Activated CD4-positive, alpha-beta T cell treated with anti-CD3 and anti-CD28 coated beads, Interleukin-2, Interleukin-6, amounts not matched to agents 100 ng/mL and 50 ng/mL, durations not matched to agents 16 hours and 8 hours (primary cell): ENCODE measurements at places on chromosomes 4 and X.
A peak's percentile ranks its signal among the peaks of the same experiment; 100 is the strongest.

GRCh38 chr4:145665773-145666172 lies 14.2 kb upstream of the C4orf51 start:
- no peak for DNase-seq

DNA sequence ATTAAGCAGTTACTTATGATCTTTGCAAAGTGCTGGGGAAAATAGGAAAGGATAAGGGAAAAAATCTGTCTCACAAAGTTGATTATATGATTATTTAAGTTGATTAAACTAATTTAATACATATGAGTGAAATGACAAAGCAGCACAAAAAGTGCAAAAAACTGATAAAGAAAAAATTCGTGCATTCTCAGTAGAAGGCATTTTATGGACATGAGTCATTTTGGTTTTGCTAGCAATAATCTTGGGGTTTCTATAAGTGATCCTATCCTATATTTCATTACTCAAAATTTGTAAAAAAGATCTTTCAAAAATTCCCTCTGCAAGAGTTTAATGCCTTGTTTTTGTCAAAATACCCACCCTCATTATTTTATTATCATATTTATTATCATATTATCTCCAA lies 224.2 kb upstream of the ANXA10 start:
- DNase-seq: no peak

GRCh38 chr4:1075809-1076699 lies 37.3 kb downstream of the RNF212 start:
- DNase-seq: no peak

DNA sequence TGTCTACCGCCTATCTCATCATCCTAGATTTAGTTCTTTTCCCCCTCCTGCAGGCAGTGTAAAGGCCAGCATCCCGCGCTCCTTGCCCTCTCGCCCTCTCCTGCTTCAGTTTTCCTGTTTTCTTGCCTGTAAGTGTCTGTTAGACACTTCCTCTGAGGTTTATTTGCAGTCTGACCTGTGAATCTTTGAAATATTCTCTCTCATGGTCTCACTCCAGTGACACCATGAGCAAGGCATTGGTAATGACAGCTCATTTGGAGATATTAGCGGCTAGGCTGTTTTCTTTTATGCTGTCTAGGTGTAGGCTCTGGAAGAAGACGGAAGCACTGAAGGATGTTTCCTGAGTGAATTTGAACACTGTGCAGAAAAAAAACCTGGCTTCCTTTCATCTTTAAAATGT lies 179.6 kb downstream of the KDR start:
- no peak for DNase-seq

- no peak for DNase-seq
These were observed 139.4 kb downstream of the ZAR1 start for GRCh38 chr4:48629458-48629857.

GRCh38 chrX:97563531-97564133 lies 679.9 kb downstream of the RPA4 start:
- DNase-seq: peak; percentile 74

DNA sequence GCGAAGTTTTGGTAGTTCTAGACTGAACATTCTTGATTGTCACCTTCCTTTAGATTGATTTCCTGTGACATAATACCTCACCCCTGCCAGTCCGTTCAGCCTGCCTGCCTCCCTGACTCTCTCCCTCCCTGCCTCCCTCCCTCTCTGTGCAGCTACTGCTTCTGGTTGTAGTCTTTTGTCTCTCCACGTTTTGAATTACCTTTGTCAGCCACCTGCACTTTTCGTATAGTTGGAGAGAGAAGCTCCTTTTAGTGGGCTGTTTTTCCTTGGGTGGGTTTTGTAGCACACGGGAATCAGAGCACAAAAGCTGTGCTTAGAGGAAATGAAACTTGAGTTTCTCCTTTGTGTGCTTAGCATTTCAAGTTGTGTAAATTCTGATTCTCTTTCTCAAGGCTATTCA lies 32.6 kb upstream of the MSMO1 start:
- DNase-seq: peak; percentile 12

GRCh38 chr4:11301075-11301660 lies 127.5 kb downstream of the HS3ST1 start:
- no peak for DNase-seq

DNA sequence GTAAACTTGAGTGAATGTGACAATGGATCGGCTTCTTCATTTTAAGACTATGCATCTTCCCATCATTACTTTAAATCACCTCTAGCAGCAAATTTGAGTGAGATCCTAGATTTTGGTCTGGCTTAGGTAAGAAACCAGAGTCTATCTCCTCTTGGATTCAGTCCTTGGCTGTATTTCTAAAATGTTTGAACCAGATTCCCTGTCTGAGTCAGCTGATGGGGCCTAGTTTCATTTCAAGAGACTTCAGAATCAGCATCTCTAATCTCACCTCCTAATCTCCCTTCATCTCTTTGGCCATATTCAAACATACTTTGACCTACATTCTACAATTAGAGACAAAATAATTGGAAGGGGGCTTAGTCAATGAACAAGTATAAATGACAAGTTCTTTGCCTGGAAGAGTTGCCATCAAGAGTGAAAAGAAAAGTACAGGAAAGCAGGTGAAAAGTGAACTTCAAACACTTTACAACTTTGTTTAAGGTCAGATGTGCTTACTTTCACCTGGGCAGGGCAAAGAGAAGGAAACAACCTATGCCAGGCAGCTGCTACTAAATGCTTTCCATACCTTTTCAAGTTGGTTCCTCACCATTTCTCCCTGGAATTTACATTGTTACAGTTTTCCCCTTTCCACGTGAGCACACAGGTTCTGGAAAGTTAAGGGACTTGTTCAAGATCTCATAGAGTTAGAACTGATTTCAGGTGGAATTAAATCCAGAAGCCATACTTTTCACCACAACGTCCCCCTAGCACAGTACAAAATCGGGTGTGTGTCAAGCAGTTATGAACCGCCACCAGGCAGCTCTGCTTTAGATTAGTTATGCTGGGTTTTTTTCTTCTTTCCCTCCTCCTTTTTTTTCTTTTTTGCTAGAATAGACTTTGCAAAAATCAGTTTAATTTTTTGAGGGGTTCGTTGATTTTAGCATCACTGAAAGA lies 30.7 kb upstream of the PITX2 start:
- DNase-seq: no peak

DNA sequence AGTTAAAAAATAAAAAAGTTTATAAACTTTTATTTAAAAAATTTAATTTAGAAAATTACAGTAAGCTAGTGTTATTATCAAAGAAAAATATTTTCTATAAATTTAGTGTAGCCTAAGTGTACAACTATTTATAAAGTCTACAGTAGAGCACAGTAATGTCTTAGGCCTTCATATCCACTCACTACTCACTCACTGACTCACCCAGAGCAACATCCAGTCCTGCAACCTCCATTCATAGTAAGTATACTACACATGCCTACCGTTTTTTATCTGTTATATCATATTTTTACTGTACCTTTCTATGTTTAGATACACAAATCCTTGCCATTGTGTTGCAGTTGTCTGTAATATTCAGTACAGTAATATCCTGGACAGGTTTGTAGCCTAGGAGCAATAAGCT lies 129.0 kb upstream of the FAM47B start:
- DNase-seq: no peak

GRCh38 chr4:105373324-105373723 lies 100.5 kb downstream of the PPA2 start:
- DNase-seq: no peak

GRCh38 chrX:16087076-16087475 lies 36.3 kb upstream of the GRPR start:
- no peak for DNase-seq

GRCh38 chrX:2965965-2966364 lies 36.8 kb upstream of the ARSD start:
- DNase-seq: peak; percentile 25

GRCh38 chr4:166972071-166972470 lies 262.2 kb downstream of the SPOCK3 start:
- no peak for DNase-seq

- DNase-seq: peak; percentile 54
These were observed 249.7 kb upstream of the TET2 start for GRCh38 chr4:104896660-104897645.

DNA sequence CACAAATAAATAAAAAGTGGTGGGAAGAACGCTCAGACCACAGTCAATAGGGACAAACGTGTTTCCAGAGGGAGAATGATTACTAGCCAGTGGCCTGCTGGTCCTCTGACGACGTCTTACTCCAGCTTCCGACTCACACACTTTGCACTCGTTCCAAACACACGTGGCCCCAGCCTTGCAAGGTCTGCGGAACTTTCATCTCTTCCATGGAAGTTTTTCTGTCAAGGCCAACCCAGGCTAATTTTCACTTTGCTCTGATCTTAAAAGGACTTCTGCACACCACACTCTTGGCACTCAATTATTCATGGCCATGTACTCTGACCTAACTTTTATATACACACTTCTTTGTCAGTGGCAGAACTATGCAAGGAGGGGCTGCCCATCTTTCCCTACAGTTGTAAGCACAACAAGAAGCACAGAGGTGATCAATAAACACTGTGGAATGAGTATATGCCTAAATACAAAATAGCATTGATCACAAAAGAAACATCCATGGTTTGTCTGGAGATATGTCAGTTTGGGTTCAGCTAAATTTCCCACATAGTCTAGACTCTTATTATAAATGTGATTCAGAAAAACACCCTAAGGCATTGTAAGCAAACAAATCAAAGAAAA lies 69.4 kb downstream of the STX18 start:
- DNase-seq: no peak

- DNase-seq: no peak
These were observed 50.4 kb downstream of the FHIP1A start for GRCh38 chr4:151459375-151459774.

GRCh38 chr4:170270628-170271027 lies 180.9 kb upstream of the AADAT start:
- no peak for DNase-seq

- DNase-seq: no peak
These were observed 16.3 kb downstream of the F8A1 start for GRCh38 chrX:154902408-154902807.

DNA sequence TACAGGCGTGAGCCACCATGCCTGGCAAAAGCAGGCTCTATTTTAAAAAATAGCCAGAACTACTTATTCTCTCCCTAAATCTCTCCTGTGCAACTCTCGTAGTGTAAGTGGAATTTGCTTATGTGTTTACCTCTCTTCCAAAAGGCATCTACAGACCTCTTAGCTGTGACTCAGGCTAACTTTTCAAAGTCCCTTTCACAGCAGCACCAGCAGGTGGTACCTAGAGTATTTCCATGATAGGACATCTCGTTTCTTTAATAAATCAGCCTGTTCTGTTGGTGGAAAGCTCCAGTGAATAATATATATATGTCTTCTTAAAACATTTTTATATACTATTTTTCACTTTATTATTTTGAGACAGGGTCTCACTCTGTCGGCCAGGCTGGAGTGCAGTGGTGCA lies 89.0 kb downstream of the NSUN7 start:
- no peak for DNase-seq
